ENCODE measurements at places on chromosomes 6 and 20.

DNA sequence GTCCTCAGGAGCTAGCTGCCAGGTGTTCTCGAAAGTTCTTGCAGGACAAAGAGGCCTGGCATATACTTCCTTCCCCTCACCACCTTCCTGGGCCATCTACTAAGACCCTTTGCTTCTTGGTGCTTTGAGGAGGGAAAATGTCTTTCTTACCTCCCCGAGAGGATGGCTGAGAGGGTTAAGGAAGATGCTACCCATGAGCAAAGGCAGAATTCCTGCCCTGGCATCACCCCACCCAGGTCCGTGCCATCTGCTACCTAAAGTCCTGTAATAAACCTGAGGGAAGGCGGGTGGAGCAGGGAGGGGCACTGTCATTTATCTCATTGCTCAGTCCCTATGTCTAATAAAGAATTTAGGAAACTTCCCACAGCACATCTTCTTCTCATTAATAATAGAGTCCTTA is 16.2 kb downstream of the GFOD1 start:
- no peak for DNase-seq

DNA sequence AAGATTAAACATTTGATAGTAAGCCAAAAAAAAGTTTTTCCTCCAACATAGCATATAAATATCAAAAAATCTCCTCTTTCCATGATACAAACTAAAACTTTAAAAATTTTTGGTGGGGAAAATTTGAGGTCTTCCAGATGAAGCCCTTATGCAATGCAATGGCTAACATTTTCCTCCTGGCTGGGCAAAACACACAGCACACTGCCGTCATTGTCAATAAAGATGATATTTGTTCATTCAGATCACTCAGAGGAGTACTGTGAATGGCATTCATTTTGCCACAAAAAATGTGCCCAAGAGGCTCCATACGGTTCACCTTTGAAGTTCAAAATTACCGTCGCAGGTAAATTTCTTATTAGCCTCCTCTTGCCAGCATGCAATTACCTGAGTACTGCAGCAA is 33.9 kb upstream of the FBXO9 start:
- DNase-seq = no peak

GRCh38 chr6:132130626-132131298 is 179.6 kb upstream of the CCN2 start:
- no peak for DNase-seq

- DNase-seq = no peak
These were observed 14.7 kb downstream of the FAM110A start for GRCh38 chr20:848193-848592.

GRCh38 chr20:45390931-45391330 is 12.8 kb upstream of the TP53TG5 start:
- no peak for DNase-seq

Measured in GM10248 (cell line).